ENCODE measurements at places on chromosomes 13 and 19.

DNA sequence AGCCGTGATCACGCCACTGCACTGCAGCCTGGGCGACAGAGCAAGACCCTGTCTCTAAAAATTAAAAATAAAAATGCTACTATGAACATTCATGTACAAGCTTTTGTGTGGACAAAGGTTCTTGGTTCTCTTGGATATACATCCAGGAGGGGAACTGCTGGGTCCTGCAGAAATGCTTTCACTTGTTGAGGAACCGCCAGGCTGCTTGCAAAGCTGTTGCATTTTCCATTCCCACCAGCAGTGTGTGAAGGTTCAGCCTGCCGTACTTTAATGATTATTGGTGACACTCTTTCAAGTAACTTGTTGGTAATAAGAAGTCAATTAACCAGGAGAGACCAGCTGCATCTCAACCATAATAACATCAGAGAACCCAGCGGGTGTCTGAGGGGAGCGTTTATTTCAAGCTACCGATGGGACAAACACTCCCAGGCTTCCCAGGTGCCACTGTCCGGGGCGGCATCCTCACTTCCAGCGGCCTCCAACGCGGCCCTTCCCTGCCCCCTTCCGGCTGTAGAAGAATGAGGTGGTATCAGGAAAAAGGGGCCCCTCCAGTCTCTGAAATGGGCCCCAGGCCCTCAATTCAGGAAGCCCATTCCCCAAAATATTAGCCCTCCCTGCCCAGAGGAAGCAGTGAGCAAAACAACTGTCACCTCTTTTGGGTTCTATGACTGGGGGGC lies 15.2 kb upstream of the PPP1R12C start:
- DNase-seq = no peak

DNA sequence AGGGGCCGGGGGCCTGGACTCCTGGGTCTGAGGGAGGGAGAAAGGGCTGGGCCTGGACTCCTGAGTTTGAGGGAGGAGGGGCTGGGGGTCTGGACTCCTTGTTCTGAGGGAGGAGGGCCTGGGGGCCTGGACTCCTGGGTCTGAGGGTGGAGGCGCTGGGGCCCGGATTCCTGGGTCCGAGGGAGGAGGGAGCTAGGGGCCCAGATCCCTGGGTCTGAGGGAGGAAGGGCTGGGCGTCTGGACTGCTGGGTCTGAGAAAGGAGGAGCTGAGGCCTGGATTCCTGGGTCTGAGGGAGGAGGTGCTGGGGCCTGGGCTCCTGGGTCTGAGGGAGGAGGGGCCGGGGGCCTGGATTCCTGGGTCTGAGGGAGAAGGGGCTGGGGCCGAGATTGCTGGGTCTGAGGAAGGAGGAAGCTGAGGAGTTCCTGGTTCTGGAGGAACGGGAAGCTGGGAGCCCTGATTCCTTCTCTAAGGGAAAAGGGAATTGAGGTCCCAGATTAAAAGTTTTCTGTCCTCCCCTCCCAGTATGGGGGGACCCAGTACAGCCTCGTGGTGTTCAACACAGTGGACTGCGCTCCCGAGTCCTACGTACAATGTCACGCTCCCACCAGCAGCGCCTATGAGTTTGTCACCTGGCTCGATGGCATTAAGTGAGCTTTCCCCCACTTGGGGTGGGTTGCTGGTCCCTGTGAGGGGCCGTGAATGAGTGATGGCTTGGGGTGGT lies 721 bp downstream of the MED25 start:
- no peak for DNase-seq

- DNase-seq = no peak
Observed at GRCh38 chr13:27919659-27919933, 204 bp upstream of the PDX1 start.

DNA sequence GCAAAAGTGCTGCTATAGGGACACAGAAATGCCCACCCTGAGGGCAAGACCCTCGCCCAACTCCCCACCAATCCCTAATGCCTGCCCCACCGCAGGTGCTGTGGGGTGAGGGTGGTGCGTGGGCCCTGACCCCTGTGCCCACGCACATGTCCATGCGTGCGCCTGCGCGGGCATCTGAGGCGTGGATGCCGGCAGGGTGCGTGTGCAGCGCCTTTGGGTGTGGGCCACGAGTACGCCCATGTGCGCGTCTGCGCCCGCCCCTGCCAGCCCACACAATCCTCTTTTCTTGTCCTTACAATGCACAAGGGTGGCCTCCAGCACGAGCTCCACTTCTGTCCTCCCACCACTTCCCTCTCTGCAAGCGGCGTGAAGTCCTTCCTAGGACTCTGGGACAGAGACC lies 14.3 kb downstream of the FUT6 start:
- no peak for DNase-seq

GRCh38 chr13:95749545-95749944 lies 72.6 kb downstream of the DNAJC3 start:
- DNase-seq = no peak

DNA sequence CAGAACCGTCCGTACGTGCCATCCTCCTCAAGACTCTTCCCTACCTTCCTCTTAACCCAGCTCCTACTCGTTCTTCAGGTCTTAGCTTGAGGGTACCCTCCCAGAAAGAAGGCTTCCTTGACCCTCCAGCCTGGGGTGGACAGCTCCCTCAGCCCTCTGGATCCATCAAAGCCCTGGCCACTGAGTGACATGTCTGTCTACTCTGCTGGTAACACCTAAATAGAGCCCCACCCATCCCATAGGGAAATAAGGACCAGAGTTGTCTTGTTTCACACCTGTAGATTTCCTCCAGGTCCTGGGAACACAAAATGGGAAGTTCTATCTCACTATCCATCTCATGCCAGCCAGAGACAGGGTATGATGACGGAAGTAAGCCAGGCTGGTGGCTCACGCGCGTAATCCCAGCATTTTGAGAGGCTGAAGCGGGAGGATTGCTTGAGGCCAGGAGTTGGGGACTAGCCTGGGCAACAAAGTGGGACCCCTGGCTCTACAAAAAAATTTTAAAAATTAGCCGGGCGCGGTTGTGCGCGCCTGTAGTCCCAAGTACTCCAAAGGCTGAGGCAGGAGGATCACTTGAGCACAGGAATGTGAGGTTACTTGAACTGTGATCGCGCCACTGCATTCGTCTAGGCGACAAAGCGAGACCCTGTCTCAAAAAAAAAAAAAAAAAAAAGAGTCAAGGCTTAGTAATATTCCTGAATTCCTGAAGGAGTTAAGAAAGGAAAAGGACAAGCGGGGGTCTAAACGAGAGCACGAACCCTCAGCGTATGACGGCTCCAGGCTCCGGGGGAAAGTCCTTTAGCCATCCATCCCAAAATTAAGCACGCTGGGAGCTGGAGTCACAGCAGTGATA lies 566 bp upstream of the CCDC97 start:
- no peak for DNase-seq

GRCh38 chr19:15476325-15476724 lies 3.0 kb downstream of the PGLYRP2 start:
- no peak for DNase-seq

DNA sequence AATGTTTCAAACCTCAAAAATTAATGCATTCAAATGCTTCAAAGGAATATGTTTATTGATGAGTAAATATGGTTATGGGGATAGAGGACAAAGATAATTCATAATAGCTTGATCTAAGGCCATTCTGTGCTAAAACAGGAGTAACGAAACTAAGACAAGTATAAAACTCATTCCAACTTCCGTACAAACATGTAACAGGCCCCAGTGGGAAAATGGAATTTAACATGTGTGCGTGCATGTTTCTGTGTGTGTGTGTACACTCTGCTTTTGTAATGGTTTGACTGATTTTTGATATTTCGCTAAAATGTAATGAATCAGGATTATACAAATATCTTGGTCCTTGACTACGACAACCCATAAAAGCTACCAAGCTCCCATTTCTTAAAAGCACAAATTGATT lies 91.0 kb downstream of the KLF12 start:
- DNase-seq = no peak

DNA sequence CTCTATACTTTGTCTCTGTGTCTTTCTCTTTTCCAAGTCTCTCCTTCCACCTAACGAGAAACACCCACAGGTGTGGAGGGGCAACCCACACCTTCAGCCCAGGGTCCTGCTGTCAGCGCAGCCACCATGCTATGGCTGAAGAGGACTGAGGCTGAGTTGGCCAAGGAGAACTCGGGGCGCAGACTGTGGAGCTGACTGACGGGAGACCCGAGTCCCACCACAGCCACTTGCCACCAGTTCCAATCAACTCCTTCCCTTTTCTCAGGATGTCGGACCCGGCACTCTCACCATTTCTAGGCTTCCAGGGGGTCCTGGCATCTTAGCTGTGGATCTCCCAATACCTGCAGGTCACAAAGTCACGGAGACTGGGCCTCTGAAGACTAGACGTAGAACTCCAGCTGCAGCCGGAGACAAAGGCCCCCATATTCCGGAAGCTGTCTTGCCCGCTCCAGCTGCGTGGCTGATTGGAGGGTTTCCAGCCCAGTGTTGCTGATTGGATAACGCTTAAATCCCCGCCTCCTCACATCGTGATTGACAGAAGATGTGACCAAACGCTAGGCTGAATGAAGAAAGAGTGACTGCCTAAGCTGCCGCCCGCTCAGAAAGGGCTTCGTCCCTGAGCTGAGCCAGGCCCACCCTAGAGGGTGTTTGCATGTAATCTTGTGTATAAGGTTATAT lies 63.6 kb downstream of the ZNF429 start:
- peak; percentile 75 for DNase-seq

GRCh38 chr19:13804830-13805683 lies 9.8 kb downstream of the ZSWIM4 start:
- no peak for DNase-seq

GRCh38 chr13:46307554-46307953 lies 79.5 kb downstream of the RUBCNL start:
- DNase-seq = no peak

- DNase-seq = no peak
Observed at GRCh38 chr13:49536144-49536873, 40.6 kb downstream of the PHF11 start.

GRCh38 chr19:14369399-14370168 lies 11.7 kb upstream of the ADGRE5 start:
- DNase-seq = peak; percentile 76

- DNase-seq = no peak
Observed at GRCh38 chr19:44807162-44807561, 1.7 kb upstream of the BCAM start.

GRCh38 chr19:2140138-2140569 lies 11.2 kb downstream of the AP3D1 start:
- no peak for DNase-seq

DNA sequence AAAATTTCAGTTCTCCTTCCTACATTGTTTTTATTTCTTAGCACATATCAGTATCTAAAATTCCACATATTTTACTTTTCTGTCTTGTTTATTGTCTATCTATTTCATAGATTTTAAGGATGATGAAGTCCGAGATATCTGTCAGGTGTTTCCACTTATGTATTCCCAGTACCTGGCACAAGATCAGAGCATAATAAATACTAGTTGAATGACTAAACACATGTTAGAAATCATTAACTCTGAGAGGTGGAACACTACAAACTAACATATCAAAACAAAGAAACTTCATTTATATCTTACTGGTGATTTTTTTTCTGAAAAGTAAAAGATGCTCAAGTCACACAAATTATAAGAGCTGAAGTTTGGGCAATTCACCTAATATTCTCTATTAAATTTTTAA lies 1208.3 kb downstream of the PCDH9 start:
- DNase-seq = no peak

DNA sequence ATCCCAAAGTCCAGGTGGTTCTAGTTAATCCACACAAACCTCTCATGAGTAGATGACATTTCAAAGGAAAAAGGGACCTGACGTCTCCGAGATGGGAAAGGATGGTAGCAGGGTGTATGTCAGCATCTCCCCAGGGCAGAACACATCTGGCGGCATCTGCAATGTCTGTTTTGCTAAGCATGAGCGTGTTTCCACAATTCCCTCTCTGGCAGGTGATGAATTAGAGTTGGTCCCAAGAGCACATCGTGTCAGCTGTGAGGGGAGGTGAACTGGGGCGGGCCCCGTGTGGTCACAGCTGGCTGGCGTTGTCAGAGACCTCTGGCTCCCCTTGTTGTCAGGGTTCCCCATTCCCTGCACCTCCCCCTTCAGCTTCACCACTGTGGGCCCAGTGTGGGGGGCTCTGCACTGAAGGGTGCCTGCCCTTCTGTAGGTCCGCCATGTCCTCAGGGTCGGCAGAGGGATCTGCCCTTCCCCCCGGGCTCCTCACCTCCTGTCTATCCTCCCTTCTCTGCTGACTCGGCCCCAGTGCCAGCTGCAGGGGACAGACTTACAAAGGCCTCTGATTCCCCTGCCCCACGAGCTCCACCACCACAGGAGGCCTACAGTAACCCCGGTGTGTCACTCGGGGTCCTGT lies 58.2 kb downstream of the CDADC1 start:
- no peak for DNase-seq

DNA sequence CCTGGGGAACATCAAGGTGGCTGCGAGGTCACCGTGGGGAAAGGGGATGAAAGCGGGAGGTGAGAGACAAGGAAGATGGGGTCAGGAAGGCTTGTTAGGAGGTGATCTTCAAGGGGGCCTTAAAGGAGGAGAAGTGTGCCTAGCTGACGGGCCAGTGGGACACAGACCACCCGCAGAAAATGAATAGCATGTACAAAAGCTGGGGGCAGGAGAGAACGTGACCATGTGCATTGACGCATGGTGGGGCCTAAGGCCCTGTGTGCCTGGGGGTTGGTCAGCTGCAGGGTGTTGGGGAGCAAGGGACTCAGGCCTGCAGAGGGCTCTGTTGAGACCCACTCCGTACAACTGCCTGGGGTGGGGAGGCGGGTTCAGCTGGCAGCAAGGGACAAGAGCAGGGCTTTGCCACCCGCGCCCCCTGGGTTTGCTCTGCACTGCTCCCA lies 5.9 kb downstream of the RAB8A start:
- no peak for DNase-seq

GRCh38 chr13:99442273-99442895 lies 58.9 kb upstream of the TM9SF2 start:
- no peak for DNase-seq

DNA sequence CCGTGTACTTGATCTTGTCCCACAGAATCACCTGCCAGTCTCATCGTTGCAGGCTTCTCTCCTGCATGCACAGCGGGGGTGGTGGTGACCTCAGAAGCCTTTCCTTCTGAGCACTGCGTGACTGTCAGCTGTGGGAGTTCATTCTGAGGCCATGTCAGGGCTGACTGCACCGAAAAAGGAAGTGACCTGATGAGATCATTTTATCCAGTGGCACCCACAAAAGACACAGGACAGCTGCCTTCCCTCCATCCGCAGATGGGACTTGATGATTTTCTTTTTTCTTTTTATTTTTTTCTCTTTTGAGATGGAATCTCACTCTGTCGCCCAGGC lies 89.7 kb downstream of the RAB20 start:
- no peak for DNase-seq

DNA sequence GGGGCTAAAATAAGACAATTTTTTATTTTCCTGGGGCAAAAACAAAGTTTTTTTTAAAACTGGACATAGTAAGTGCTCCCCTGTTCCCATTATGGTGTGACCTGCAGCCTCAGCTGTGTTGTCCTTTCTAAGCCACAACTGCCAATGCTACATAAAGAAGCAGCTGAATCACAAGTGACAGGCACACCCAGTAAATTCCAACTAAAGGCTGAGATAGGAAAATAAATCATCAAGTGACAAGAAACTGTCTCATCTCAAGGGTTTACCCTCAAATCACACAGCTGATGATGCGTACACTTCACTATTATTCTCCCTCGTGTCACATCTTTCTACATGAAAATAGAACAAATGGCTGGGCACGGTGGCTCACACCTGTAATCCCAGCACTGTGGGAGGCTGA lies 28.7 kb downstream of the STK24 start:
- DNase-seq = no peak

GRCh38 chr19:29084266-29084665 lies 128.7 kb downstream of the UQCRFS1 start:
- no peak for DNase-seq

GRCh38 chr19:44806291-44806690 lies 2.6 kb upstream of the BCAM start:
- no peak for DNase-seq

- no peak for DNase-seq
Observed at GRCh38 chr19:36049080-36049698, 4.9 kb downstream of the THAP8 start.

Measured in stimulated activated CD4-positive, alpha-beta T cell treated with anti-CD3 and anti-CD28 coated beads, Interleukin-4, amount 100 ng/mL, for 4 hours (primary cell).